Activated naive CD4-positive, alpha-beta T cell (primary cell): ENCODE measurements at places on chromosomes 4 and X.
A peak's percentile ranks its signal among the peaks of the same experiment; 100 is the strongest.

DNA sequence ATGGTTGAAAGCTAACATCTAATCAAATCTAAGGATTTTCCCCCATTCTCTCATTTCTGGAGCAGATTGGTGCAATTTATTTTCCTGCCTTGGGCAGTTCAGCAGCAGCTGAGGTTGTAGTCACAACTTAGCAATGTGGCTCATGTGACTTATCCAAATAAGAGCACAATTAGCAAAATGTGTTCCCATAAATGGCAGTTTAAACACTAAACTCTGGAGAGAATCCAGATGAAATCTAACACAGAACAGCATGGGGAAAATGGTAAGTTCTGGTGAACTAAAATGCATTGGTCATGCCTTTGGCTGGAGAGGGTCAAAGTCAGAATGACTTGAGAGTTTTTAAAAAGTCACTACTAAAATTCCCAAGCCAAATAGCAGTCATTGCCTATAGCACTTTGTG lies 422.6 kb upstream of the DIPK2B start:
- no peak for DNase-seq

GRCh38 chrX:66163447-66163846 lies 600 bp upstream of the HEPH start:
- DNase-seq: no peak

DNA sequence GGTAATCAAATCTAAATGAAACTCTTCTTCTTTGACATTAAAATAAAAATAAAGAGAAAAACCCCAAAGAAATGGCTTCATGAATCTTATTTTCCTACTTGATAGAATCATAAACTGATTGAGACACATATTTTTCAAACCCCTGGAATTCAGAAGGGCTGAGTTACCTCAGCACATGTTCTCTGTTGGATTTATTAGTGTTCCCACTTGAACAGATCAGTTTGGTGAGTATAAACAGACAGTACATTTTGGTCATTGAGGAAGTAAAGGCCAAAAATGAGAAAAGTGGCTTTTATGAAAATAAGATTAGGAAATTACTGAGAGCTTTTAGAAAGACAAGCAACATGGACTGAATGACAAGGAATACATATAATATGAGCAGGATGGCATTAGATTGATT lies 620.4 kb downstream of the ANKRD50 start:
- DNase-seq: no peak

DNA sequence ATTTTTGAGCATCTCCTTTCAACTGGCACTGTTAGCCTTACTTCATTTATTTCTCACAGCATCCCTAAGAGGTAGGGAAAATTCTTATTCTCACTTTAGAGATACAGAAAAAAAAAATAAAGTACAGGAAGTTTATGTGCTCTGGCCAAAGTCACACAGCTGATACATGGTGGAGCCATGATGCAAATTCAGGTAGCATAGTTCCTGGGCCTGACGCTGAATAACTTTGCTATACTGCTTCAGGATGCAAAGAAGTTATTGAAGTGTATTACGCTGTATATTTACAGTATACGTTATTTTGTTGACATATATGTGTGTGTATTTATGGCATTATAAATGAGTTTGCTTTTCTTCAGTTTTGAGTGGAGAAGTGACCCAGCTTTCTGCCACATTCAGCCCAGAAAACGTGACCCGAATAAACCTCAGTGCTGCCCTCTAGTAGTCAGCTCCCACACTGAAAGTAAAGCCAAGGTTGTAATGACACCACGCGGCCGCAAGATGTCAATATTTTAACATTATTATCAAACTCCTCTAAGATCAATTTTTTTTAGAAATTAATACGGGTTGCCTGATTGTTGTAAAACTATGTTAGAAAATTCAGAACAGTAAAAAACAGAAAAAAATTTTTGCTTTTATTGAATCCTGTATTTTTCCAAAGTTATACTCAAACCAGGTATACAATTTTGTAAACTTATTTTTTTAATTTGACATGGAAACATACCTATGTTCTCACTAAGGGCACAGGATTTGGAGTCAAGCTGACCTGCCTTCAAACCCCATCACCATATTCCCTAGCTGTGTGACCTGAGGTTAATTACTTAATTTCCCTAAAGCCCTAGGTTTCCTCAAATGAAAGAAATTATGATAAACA lies 3.8 kb upstream of the GUCY2F start:
- DNase-seq: peak; percentile 21

- no peak for DNase-seq
Measured at GRCh38 chr4:39924014-39924413, 53.7 kb downstream of the PDS5A start.

DNA sequence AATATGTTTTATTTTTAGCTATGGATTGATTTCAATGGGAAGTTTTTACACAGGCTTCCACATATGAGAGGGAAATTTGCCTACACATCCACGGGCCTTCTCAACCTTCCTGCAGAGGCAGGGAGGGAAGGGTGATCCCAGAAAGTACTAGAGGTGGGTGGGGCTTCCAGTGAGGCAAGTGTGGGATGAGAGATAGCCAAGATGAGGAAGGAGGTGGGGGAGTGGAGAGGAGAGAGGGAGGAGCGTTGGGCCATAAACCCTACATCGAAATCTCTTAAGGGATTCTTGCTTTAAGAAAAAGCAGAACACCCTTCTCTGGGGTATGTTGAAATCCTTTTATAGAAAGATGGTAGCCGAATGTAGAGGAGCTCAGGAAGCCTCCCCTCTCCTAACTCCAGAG lies 19.0 kb downstream of the NKX6-1 start:
- DNase-seq: no peak

- DNase-seq: no peak
Measured at GRCh38 chrX:134543288-134543687, 83.3 kb downstream of the HPRT1 start.

- peak; percentile 4 for DNase-seq
Measured at GRCh38 chrX:39730662-39731329, 367.0 kb downstream of the BCOR start.

DNA sequence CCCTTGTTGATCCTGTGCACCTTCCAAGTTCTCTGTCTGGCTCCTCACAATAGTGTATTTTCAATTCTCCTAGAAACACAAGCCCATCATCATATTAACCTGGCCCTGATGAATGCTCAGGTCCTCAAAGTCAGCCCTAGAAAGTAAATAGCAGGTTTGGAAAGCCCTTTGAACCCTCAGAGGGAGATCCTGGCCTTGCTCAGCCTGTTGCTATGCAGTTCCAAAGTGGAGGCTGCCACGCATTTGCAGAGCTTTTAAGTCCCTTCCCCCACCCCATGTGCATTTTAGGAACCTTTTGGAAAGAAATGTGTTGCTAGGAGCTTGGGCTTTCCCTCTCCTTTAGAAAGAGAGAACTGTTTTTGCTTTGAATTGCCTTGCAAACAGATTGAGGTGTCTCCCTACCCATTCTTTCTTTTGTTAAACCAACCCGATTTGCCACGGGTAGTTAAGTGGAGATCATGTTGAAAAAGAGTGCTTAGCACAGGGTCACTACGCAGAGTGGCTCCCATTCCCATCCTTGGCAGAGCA lies 12.2 kb downstream of the MAMLD1 start:
- DNase-seq: no peak

DNA sequence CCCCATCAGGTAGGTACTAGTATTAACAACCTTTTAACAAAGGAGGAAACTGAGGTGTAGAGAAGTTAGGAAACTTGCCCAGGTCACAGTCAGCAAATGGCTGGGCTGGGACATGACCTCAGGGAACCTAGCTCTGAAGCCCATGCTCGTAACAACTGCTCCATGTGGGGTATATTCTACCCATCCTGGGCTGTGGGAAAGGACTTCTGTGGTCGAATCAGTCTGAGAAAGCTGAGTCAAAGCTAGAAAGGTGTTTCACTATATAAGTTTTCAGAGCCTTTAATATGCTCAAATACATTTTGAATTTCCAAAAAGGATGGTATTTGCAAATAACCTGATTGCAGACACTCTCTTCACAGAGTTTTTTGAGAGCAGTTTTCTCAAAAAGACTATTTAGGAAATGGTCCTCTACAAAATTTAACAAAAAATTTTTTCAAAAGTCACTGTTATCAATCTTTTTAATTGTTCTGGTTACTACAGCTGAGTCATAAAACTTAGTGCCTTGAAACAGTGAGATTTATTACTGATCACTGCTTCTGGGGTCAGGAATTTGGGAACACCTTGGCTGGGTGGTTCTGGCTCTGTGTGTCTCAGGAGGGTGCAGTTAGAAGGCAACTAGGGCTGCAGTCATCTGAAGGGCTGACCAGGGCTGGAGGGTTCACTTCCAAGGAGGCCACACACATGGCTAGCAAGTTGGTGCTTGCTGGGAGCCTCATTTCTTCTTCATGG lies 53.6 kb downstream of the NSG1 start:
- no peak for DNase-seq

GRCh38 chrX:71492231-71493065 lies 40.5 kb upstream of the OGT start:
- no peak for DNase-seq

- DNase-seq: no peak
Measured at GRCh38 chr4:77202491-77202890, 45.5 kb downstream of the CCNG2 start.
